ENCODE measurements at places on chromosomes 16 and 17.

GRCh38 chr17:65662196-65662595, 100.7 kb upstream of the AXIN2 start:
- no peak for DNase-seq

- no peak for DNase-seq
Measured at GRCh38 chr16:76943921-76944320, 247.1 kb upstream of the MON1B start.

- no peak for DNase-seq
Measured at GRCh38 chr16:74844041-74844980, 69.7 kb upstream of the FA2H start.

GRCh38 chr16:56233795-56234566, 42.7 kb downstream of the GNAO1 start:
- DNase-seq = no peak

DNA sequence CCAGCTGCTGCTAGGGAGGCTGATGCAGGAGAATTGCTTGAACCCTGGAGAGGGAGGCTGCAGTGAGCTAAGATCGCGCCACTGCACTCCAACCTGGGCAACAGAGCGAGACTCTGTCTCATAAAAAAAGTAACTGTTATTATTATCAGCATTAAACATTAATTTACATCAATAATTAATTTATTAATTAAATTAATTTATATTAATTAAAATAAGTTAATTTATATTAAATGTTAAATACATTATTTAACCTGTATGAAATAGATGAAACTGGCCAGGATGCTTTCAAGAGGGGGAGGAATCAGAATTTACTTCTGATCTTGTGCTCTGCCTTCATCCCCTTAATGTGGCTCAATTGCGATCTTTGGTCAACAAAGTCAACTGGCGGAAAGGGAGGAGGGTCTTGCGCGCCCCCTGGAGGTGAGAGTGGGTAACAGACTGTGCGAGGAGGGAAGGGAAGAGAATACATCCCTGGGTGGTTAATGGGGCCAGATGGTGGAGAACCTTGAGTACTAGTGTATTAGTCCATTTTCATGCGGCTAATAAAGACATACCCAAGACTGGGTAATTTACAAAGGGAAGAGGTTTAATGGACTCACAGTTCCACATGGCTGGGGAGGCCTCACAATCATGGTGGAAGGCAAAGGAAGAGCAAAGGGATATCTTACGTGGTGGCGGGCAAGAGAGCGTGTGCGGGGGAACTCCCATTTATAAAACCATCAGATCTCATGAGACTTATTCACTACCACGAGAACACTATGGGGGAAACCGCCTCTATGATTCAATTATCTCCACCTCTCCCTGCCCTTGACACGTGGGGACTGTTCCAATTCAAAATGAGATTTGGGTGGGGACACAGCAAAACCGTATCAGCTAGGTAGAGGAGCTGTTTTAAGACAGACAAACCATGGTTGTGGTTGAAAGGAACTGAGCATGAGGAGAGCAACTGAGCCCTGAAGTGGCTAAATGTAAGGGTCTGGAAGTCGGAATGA, 15.7 kb upstream of the CPPED1 start:
- peak; percentile 84 for DNase-seq

DNA sequence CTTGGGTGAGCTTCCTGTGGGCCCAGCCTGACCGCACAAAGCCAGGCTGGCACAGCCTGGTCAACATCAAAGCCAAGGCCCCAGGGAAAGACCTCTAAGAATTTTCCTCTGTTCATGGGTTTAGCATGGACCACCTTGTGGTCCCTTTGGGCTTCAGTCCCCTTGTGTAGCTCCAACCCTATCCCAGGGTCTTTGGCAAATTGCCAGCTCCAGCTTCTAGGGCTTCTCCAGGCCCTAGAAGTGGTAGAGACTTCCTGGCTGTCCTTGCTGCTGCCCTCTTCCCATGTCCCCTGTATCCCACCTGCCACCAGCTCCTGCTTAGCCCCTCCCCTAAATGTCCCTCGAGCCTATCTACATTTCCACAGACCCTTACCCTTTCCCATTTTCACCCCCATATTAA, 9.7 kb upstream of the ITGA3 start:
- DNase-seq = no peak

DNA sequence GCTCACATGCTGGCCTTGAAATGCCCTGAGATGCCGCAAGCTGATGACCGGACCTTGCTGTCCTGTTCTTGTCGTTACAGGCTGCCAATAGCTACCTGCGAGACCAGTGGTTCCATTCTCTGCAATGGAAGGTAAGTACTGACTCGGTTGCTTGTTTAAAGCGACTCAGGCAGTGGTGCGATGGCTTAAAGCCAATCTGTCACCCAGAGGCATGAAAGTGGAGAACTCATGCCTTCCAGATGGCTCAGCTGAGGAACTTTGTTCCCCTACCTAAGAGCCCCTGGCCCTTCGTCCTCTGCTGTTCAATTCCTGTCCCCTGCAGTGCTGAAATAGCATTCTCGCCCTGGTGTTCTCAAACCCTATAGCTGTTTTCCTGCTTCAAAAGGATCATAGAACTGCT, 158.3 kb upstream of the PLCG2 start:
- DNase-seq = no peak

DNA sequence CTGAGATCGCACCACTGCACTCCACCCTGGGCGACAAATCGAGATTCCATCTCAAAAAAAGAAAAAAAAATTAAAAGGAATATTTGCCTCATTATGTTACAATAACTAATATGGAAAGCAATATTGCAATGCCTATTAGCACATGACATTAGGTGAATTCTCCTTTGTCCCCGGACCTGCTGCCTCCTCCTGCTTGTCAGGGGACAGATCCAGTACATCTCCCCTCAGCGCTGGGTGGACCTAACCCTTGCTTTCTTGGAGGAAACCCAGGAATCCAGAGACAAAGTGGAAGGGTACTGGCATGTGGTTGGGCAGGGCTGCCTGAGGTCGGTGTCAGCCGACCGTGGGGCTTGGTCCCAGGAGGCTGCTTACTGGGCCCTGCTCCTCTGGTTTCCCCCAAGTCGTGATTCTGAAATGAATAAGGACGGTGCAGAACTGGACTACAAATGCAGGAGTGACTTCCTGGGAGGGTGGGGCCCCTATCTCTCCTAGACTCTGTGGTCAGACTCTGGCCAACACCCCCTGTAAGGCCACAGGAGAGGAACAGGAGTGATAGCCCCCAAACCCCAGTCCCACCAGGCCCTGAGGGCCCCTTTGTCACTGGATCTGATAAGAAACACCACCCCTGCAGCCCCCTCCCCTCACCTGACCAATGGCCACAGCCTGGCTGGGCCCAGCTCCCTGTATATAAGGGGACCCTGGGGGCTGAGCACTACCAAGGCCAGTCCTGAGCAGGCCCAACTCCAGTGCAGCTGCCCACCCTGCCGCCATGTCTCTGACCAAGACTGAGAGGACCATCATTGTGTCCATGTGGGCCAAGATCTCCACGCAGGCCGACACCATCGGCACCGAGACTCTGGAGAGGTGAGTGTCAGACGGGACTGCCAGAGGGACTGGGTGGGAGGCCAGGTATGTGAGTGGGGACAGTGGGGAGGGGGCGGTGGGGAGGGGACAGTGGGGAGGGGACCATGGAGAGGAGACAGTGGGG, at the start of gene HBZ:
HBZ (plus strand) TSS at position 504 of the 988 bp plus-strand sequence; CDS start at position 770, 266 bp downstream.
- DNase-seq = no peak

- DNase-seq = no peak
Measured at GRCh38 chr16:69324585-69325253, 5.7 kb downstream of the PDF start.

DNA sequence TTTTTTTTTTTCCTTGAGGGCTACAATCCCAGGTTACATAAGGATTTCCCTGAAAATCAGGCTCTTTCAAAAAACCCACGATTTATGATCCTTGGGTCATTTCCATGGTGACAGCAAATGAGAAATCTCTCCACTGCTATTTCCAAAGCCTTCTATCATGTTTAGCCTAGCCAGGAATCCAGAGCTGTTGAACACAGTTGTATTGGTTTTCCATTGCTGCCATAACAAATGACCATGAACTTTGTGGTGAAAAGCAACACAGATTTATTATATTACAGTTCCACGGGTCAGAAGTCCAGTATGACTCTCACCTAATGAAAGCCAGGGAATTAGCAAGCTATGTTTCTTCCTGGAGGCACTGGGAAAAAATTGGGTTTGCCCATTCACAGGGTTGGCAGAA, 106.6 kb downstream of the MAF start:
- DNase-seq = no peak

GRCh38 chr16:84284154-84284722, 10.4 kb upstream of the WFDC1 start:
- no peak for DNase-seq

DNA sequence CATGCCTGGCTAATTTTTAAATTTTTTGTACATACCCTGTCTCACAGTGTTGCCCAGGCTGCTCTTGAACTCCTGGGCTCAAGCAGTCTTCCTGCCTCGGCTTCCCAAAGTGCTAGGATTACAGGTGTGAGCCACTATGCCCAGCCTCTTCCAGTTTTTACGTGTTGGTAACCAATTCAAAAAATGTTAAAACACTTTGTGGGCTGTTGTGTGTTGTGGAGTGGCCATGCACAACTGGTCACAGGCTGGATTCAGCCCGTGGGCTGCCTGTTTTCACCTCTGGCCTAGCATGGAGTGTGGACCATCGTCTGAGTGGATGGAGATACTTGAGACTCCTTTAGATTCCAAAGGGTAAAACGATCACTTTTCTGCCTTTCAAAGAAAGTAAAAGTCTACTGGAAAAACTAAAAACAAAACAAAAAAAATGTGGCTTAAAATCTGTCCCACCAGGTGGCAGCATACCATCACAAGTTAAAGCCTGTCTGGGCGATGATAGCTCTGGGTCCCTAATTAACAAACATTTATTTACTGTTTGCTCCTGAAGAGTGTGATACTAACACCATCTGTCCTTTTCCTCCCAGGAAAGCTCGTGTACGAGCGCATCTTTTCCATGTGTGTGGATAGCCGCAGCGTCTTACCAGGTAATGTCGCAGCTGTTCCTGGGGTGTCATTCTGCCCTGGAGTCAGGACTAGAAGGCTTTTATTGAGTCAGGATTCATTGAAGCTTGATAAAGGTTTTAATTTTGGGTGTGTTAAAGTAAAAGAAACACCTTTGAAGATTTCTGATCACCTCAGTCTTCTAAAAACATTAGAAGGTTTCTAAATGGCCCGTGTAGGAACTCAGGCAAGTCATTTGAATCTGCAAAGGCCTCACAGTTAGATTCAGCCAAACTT, 45.8 kb downstream of the VPS35L start:
- DNase-seq = peak; percentile 62

- no peak for DNase-seq
Measured at GRCh38 chr17:78045316-78045715, 83.2 kb downstream of the TMC6 start.
